ENCODE measurements at places on chromosomes 12 and 14. TPM values are rescaled to one million over a fixed set of nuclear protein-coding genes. Genes with fewer than 3 reads are reported as not detected.

Gene TAS2R43
- 0.63 TPM for total RNA-seq

DNA sequence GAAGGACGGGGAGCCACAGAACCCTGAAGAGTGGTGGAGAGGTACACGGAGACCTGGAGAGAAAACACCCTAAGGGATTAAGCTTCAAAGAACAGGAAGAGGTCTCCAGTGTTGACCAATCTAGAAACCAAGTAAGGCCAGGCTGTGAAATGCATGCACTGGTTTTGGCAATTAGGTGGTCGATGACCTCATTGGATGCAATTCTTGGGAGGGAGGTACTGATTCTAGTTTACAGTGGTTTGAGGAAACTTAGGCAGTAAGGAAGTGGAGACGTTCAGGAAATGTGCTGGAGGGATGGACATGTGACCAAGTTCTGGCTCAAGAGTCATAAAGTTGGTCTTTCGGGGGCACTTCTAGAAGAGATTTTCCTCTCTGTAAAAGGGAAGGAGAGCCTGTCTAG, 91.3 kb upstream of the CEP83 start:
- peak; percentile 2 for DNase-seq

DNA sequence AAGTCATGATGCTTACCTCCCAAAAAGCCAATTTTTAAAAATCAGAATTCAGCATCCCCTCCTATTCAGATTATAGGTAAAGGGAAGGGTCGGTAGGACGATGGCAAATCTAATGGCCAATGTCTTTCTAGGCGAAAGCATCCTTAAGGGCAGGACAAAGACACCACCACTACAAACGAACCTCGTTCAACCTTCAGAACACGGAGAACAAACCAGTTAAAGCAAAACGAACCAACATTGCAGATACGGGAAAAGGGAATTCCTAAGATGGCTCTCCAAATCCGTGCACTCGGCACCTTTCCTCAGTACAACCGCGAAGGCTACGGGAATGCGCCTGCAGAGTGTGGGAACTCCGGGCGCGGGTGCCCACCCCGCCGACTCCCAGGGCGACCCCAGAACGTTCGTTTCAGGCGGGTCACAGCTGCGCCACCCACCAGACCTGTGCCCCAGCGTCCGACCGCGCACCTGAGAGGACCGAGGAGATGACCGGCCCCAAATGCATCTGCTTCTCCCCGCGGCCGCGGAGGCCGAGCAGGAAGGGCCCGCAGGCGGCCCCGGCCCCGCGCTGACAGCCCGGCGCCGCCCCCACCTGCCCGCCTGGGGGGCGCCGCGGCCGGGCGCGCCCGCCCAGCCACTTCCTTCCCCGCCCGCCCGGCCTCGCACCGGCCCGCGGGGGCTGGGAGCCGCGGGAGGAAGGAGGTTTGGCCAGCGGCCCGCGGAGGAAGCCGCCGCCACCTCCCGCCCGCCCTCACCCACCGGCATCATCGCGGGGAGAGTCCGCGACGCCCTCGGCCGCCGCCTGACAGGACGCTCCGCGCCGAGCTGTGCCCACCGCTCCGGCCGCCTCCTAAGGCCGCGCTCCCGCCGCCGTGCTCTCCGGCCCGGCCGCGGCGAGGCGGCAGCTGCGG, 578 bp downstream of the PPP1R13B start:
- DNase-seq = peak; percentile 63

DNA sequence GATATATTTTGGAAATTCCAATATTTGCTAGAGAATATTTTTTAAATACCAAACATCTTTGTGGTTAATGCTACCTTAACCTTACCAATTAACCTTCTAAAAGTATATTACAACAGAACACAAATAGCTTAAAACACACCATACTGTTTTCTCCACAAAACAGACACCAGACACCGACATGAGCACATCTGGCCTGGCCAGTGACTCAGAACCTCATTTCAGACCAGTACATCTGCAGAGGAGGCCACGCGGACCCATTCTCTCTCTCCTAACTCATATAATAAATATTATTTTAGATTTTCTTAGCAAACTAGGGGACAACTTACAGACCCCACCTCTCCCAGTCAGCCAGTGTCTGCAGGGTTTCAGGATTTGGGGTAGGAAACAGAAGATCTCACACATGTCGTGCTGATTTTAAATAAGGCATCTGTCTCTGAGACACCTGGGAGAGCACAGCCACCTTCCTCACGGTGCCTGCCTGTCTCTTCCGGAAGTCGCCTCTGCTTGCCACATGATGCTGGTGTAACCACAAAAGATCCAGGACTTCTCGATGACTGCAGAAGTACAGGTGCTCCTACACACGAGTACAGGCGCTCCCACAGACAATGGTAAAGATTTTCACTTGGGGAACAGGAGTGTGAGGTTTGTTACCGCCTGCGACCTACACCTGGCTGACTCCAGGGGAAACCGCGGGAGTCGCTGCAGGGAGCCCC, 9.7 kb upstream of the ANKLE2 start:
- DNase-seq = peak; percentile 45

DNA sequence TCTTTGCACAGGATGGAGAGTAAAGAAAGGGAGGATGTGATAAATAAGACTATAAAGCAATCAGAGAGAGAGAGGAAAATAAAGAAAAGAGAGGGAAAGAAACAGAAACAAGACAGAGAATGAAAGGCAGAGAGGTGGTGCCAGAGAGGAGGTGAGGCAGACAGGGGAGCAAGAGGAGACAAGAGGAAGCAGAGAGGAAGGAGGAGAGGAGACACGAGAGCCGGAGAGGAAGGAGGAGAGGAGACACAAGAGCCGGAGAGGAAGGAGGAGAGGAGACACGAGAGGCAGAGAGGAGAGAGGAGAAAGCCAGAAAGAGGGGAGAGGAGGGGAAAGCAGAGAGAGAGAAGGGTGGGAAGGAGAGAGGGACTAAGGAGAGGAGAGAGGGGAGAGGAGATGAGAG, 125.2 kb downstream of the PAPOLA start:
- DNase-seq = no peak

Measured in GM23248 (cell line).